MV-4-11 (cell line): ENCODE measurements at places on chromosomes 7 and 10.

DNA sequence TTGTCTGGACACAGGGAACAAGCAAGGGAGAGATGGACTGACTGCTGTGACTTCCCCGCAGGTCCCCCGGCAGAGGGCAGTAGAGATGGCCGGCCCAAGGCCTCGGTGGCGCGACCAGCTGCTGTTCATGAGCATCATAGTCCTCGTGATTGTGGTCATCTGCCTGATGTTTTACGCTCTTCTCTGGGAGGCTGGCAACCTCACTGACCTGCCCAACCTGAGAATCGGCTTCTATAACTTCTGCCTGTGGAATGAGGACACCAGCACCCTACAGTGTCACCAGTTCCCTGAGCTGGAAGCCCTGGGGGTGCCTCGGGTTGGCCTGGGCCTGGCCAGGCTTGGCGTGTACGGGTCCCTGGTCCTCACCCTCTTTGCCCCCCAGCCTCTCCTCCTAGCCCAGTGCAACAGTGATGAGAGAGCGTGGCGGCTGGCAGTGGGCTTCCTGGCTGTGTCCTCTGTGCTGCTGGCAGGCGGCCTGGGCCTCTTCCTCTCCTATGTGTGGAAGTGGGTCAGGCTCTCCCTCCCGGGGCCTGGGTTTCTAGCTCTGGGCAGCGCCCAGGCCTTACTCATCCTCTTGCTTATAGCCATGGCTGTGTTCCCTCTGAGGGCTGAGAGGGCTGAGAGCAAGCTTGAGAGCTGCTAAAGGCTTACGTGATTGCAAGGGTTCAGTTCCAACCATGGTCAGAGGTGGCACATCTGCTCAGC, 6.0 kb downstream of the CYREN start:
- DNase-seq = no peak

DNA sequence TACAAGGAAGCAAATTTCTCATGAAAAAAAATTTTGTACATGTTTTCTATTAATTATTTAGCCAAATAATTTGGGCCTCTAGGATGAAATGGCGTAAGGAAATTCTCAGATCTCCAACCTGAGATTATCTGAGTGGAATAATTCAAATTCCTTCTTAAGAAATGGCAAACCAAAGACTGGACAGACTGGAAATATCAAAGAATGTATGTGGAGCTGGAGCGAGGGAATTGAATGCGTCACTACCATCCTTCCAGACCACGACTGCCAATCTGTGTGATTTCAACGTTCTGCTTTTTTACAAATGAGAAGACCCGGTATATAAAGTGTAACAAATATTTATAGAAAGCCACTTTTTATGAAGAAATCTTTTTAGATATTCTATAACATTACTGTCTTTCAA, 12.4 kb upstream of the BLNK start:
- DNase-seq = no peak

DNA sequence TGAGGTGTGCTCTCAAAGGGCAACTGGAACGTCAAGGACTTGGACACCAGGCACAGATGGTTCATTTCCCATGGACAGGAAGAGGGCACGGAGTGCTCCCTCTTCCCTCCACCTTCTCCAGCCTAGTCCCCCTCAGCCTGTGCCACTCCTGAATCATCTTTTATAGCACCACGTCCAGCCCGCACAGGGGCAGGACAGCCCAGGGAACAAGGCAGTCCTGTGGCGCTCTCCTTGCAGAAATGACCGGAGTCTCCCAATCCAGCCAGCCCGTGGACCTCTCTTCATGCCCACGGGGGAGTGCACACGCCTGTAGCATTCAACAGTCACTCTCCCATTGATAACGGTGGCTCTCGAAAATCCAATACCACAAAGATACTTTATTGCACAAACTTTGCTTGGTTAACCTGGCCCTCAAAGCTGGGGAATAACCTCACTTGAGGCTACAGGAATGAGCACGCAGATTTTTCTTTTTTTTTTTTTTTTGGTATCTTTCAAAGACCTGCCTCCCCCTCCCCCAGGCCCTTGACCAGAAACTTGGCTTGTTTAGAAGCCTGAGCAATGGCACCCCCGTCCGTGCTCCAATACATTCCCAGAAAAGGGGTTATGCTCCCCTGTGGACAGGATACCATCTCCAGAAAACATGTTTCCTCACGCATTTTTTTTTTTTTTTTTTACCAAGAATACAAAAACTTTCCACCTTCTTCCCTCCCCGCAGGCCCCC, 733 bp downstream of the PRKCQ start:
- DNase-seq = no peak

DNA sequence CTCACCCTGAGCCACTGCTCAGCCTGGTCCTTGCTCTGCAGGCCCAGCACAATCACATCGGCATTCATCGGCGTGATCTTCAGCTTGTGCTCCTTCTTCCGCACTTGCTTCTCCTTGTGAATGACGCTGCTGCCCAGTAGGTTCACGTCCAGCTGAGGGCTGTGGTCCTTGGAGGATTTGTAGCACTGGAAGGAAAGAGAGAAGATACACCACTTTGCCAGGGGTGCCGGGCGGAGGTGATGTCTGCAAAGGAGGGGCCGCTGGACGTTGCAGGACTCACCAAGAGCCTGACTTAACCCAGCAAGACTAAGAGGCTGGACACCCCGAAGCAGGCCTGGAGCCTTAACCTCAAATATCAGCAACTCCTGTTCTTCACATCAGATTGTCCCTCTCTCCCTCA, 74.8 kb downstream of the VWA2 start:
- no peak for DNase-seq

DNA sequence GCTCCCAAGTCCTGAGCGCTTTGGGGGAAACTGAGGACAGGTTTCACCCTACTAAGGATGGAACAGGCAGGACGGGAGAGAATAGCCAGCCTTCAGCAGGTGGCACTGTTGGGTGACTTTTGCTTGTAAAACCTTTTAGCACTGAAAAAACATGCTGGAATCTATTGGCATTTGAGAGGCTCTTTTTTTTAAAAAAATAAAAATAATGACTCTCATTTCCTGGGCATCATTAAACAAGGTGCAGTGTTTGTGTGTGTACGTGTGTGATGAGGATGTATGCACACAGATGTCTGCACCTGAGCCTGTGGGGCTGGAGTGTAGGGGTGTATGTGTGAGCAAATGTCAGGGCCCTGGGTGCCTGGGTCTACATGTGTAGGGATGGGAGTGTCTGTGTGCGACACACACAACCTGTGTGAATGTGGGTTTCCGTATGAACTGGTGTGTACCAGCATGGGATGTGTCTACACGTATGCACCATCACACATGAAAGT, 177.9 kb downstream of the RPS24 start:
- peak; percentile 39 for DNase-seq

- DNase-seq = peak; percentile 17
These were observed 1.2 kb downstream of the SUFU start for GRCh38 chr10:102504976-102505300.
